ENCODE measurements at places on chromosomes 16 and 17.

GRCh38 chr16:81053761-81054160, 18.1 kb downstream of the ATMIN start:
- no peak overlapping the region for H3K27ac ChIP-seq
- no peak for DNase-seq
- no peaks in the 10 kb centered on the region for H3K27me3 ChIP-seq

DNA sequence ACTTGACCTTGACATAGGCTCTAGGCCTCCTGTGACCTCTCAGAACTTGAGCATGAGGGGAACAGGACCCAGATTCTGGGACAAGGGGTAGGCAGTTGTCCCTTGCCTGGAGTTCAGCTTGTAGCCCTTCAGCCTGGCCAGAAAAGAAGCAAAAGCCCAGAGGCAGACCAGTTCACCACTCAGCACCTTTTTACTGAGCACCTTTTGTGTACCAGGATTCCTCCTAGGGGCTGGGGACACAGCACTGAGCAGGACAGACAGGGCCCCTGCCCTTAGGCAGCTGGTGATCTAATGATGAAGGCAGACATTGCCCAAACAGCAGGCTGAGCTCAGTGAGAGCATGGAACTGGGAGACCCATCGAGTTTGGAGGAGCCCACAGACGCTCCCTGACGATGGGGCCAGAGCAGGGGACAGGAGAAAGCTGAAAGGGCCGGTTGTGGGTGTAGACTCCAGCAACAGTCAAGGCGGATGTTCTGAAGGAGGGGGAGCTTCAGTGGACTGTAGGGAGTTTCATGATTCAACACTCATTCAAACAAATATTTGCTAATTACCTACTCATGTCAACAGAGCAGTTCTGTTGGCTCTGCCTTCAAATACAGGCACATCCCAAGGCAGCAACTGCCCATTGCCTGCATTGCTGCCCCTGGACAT, 32.0 kb downstream of the SBK1 start:
- no peaks in the 10 kb centered on the region for H3K27me3 ChIP-seq
- H3K4me1 ChIP-seq, result no peaks in the 10 kb centered on the region
- no peak overlapping the region for H3K27ac ChIP-seq
- peak; percentile 31 for DNase-seq
- H3K36me3 ChIP-seq, result no peaks in the 10 kb centered on the region

GRCh38 chr16:73006026-73006425, 41.9 kb downstream of the ZFHX3 start:
- no peak for DNase-seq
- H3K4me3 ChIP-seq, result no peak overlapping the region
- H3K27me3 ChIP-seq, result no peaks in the 10 kb centered on the region
- no peak overlapping the region for H3K27ac ChIP-seq
- H3K4me1 ChIP-seq, result no peaks in the 10 kb centered on the region

DNA sequence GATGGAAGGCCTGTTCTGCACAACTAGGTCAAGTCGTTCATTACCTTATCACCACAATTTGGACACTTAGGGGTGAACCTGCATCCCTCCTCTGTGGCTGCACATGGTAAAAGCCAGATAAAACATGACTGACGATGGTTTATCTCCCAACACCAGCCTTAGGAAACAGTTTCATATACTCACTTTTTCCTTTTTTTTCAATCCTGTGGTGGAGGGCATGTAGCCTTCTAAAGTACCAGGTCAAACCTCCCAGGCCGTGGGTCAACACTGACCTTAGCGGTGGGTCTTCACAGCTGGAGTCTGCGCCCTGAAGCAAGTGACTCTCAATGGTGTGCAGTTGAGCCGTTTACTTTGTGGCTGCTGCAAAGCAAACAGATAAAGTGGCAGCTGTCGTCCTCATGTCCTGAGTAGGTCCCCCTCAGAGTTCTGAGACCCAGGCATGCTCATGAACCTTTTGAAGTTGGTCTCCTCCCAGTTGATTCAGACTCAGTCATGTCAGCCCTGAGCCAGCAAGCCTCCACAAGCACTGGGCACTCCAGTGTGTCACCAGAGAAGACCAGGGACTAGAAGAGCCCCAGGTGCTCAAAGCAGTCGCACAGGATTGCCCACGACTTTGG, 5.9 kb downstream of the FAHD1 start:
- peaks cover 22% of the 10 kb centered on the region for H3K36me3 ChIP-seq
- H3K27me3 ChIP-seq, result no peaks in the 10 kb centered on the region
- H3K4me1 ChIP-seq, result peaks cover 5% of the 10 kb centered on the region
- H3K27ac ChIP-seq, result no peak overlapping the region
- H3K4me3 ChIP-seq, result no peak overlapping the region

DNA sequence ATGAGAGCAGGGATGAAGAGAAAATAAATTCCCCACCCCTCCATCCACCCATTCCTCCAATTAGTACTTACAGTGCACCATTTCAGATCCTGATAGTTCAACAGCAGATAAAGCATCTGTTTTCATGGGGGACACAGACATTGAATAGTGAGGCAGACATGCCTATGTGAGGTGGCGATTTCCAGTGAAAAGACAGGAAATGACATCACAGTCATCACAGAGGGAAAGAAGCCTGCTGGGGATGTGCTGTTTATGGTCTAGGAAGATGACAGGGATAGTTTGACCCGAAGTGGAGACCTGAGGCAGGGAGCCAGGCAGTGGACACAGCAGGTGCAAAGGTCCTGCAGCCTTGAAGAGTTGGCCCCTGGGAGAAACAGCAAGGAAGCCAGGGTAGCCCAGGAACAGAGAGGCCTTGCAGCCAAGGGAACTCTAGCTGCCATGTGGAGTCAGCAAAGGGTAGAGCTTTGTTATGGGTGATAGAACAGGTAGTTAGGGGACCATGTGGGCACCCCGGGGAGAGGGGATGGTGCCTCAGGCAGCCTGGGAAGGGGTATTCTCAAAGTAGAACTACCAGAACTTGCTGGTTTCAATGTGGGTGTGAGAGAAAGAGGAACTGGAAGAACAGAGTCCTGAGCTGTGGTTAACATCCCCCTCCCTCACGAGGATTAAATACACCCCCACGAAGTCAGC, 256.6 kb downstream of the CPPED1 start:
- H3K4me3 ChIP-seq, result no peak overlapping the region
- no peak for DNase-seq
- H3K27me3 ChIP-seq, result no peaks in the 10 kb centered on the region
- no peaks in the 10 kb centered on the region for H3K36me3 ChIP-seq
- H3K27ac ChIP-seq, result no peak overlapping the region

- DNase-seq, result no peak
- H3K4me3 ChIP-seq, result no peak overlapping the region
- H3K27ac ChIP-seq, result no peak overlapping the region
- no peaks in the 10 kb centered on the region for H3K4me1 ChIP-seq
- H3K36me3 ChIP-seq, result no peaks in the 10 kb centered on the region
Observed at GRCh38 chr17:31452101-31452500, 60.6 kb downstream of the RAB11FIP4 start.

- no peak overlapping the region for H3K27ac ChIP-seq
- DNase-seq, result no peak
Observed at GRCh38 chr17:9266031-9266680, 244.8 kb downstream of the NTN1 start.

DNA sequence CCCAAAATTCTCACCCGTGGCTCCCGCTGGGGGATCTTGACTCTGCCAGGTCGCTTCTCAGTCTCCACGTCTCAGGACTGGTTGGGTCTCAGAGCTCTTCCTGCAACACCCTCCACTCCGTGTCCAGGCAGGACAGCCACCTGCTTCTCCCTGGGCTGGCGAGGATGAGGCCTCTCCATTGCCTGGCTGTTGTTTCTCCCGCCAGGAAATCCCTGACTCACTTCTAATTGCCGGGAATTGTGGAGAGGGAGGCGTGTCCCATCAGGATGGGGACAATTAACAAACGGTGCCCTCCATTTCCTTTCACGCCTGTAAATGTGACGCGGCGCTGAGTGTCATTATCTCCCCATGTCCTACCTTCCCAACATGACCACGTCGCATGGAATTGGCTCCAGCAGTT, 204.5 kb downstream of the RBFOX3 start:
- no peak for DNase-seq
- H3K27me3 ChIP-seq, result peaks cover 76% of the 10 kb centered on the region
- H3K36me3 ChIP-seq, result no peaks in the 10 kb centered on the region
- H3K27ac ChIP-seq, result no peak overlapping the region
- H3K4me1 ChIP-seq, result no peaks in the 10 kb centered on the region

GRCh38 chr16:26913851-26914250, 152.9 kb upstream of the C16orf82 start:
- H3K4me1 ChIP-seq, result no peaks in the 10 kb centered on the region
- no peak for DNase-seq
- H3K36me3 ChIP-seq, result no peaks in the 10 kb centered on the region
- no peak overlapping the region for H3K4me3 ChIP-seq
- H3K27me3 ChIP-seq, result no peaks in the 10 kb centered on the region

DNA sequence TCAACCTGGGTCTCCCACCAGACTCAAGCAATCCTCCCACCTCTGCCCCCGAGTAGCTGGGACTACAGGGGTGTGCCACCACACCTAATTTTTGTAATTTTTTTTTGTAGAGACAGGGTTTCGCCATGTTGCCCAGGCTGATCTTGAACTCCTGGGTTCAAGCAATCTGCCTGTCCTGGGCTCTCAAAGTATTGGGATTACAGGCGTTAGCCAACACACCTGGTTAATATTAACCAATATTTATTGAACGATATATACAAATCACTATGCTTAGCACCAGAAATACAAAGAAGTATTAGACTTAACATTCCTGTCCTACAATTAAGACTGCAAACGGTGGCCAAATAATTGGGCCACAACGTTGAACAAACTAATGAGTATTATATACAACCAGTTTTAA, 4.2 kb downstream of the MBTD1 start:
- H3K27me3 ChIP-seq, result no peaks in the 10 kb centered on the region
- no peak overlapping the region for H3K27ac ChIP-seq
- no peak overlapping the region for H3K4me3 ChIP-seq
- peaks cover 21% of the 10 kb centered on the region for H3K4me1 ChIP-seq
- peaks cover 25% of the 10 kb centered on the region for H3K36me3 ChIP-seq

GRCh38 chr16:78659668-78660217, 560.3 kb downstream of the WWOX start:
- H3K4me1 ChIP-seq, result peaks cover 20% of the 10 kb centered on the region
- H3K27me3 ChIP-seq, result peaks cover 4% of the 10 kb centered on the region
- H3K36me3 ChIP-seq, result no peaks in the 10 kb centered on the region
- no peak for DNase-seq
- H3K4me3 ChIP-seq, result no peak overlapping the region
- H3K27ac ChIP-seq, result no peak overlapping the region

DNA sequence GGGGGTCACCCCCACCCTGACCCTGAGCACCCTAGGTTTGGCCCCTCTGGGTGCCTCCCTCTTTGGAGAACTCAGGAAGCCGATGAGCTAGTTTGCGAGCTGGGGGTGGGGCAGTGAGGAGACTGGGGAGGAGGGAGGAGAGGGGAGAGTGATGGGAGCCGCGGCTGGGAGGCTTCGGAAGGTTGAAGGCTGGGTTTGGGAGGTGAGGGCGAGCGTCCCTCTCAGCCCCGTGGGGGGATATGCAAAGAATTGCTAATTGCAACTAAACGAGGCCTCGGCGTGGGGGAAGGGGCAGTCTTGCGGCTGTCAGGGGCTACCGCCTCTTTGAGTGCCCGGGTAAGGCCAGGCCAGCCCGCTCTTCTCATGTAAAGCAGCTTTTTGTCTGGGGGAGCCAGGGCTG, 17.6 kb upstream of the FZD2 start:
- no peak overlapping the region for H3K4me3 ChIP-seq
- DNase-seq, result no peak
- H3K27me3 ChIP-seq, result no peaks in the 10 kb centered on the region
- H3K27ac ChIP-seq, result no peak overlapping the region

DNA sequence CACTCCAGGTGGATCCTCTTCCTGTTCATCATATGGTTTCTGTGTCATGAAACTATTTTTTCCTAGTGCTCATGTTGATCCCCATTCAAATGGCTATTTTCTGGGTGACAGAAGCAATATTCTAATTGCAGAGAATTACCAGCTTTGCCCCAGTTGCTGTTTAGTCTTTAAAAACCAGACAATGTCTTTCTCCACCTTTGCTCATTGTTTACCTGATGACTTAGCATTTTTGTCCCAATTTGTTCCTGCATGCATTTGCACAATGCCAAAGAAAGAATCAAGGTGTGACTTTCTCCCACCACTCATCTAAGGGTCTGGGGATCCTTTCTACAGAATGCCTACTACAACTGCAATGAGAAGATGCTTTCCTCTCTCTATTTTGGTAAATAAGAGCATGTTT, 439.9 kb upstream of the MAF start:
- no peak overlapping the region for H3K27ac ChIP-seq
- no peaks in the 10 kb centered on the region for H3K36me3 ChIP-seq
- no peak for DNase-seq
- H3K4me1 ChIP-seq, result peaks cover 3% of the 10 kb centered on the region

DNA sequence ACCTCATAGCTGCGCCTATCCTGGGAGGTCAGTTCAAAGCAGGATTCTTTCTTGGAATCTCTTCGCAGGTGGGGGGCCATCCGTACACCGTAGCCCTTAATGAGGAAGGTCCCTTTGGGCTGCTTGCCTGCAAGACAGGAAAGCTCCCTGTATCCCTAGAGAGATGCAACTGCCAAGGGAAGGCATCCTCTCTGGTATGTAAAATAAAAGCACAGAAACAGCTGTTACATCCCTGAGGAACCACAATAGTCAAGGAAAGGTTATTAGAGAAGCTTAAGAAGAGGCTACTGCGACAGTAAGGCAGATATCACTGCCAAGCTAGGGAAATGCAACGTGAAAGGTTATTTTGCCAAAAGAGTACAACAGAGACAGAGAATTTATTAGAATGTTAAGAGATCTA, 77.2 kb downstream of the SNX11 start:
- DNase-seq, result no peak
- H3K27ac ChIP-seq, result no peak overlapping the region
- H3K36me3 ChIP-seq, result no peaks in the 10 kb centered on the region
- H3K27me3 ChIP-seq, result no peaks in the 10 kb centered on the region

DNA sequence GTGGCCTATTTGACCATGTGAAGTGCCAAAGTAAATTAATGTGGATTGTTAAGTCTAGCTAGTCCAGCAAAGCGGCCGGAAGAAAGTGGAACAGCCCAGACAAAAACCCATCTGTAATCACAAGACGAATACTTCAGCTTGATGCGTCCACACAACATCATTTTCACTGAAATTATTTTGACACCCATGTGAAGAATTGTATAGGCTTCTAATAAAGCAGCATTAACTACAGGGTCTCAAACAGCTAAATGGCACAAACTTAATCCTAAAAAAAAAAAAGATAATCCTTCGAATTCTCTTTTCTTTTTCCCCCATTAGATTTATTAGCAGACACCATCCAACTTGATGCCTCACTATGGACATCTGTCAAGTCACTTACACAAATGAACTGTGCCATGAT, 73.8 kb downstream of the TOX3 start:
- no peak for DNase-seq
- H3K4me3 ChIP-seq, result no peak overlapping the region
- no peaks in the 10 kb centered on the region for H3K36me3 ChIP-seq
- no peak overlapping the region for H3K27ac ChIP-seq
- no peaks in the 10 kb centered on the region for H3K27me3 ChIP-seq
- 0 out of 2 replicates have a peak, but pooled peaks cover 2% of the 10 kb centered on the region for H3K4me1 ChIP-seq

- no peaks in the 10 kb centered on the region for H3K4me1 ChIP-seq
- DNase-seq, result no peak
- H3K36me3 ChIP-seq, result no peaks in the 10 kb centered on the region
- H3K4me3 ChIP-seq, result no peak overlapping the region
- no peak overlapping the region for H3K27ac ChIP-seq
Observed at GRCh38 chr16:1551166-1551565, 17.7 kb downstream of the TMEM204 start.

GRCh38 chr17:6471531-6472465, 27.5 kb downstream of the PIMREG start:
- no peak overlapping the region for H3K4me3 ChIP-seq
- peaks cover 35% of the 10 kb centered on the region for H3K36me3 ChIP-seq
- H3K27me3 ChIP-seq, result no peaks in the 10 kb centered on the region
- peak; percentile 65 for DNase-seq
